ENCODE measurements at places on chromosomes 7 and 10.

DNA sequence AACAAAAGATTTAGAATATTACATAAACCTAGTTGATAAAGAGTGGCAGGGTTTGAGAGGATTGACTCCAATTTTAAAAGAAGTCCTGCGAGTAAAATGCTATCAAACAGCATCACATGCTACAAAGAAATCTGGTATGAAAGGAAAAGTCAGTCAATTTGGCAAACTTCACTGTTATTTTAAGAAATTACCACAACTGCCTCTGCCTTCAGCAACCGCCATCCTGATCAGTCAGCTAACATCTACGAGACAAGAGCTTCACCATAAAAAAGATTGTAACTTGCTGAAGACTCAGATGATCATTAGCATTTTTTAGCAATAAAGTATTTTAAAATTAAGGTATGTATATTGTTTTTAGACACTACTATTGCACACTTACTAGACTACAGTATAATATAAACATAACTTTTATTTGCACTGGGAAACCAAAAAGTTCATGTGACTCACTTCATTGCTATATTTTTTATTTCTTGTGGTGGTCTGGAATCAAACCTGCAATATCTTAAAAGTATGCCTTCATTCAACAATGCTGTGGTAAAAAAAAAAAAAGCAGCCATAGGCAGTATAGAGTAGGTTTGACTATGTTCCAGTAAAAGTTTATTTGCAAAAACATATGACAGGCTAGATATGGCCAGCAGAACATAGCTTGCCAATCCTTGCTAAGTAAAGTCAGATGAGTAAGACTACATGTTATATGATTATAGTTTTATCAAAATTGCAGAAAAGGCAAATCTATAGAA lies 74.4 kb downstream of the GLCCI1 start:
- no peak for DNase-seq

DNA sequence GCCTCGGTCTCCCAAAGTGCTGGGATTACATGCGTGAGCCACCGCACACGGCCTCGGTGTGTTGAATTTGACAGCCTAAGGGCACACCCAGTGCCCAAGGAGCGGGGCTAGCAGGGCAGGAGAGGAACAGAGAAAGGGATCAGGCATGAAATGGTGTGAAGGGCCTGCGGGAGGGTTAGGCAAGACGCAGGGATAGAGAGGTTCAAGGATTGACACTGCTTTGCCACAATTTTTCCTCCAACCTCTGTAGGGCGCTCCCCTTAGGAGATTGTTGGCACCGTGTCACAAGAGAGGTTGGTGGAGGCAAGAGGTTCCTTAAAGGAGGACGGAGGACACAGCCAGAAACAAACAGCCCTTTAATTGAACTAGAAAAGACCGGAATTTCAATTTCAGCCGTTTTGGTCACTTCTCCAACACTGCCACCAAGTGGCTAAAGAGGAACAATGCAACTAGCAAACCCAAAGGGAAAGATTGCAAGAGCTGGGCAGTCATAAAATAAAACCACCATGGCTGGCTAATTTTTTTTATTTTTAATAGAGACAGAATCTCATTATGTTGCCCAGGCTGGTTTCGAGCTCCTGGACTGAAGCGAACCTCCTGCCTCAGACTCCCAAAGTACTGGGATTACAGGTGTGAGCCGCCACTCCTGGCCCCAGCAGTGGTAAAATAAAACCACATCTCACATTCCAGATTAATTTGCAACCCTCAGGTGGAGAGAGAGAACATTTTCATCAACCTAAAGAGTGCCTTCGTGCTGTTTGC lies 6.9 kb upstream of the CREB3L2 start:
- DNase-seq = peak; percentile 17

- DNase-seq = no peak
Observed at GRCh38 chr10:44425466-44425865, 40.6 kb upstream of the CXCL12 start.

DNA sequence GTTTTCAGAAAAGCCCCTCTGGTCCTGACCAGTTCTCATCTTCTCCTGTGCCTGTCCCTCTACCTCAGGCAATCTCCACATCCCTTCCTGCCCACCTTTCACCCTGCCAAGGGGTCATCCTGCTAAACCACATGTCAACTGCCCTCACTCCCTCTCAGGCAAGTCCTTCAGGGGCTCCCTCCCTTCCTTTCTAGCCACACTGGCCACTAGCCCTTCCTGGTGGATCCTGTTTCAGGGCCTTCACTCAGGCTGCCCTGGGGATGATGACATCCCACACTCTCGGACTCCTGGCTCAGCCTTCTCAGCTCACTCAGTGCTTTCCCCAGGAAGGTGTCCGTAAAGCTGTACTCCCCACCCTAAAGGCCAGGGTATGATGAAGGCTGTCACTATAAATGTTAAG lies 13.4 kb downstream of the STEAP1B start:
- no peak for DNase-seq

- no peak for DNase-seq
Observed at GRCh38 chr7:106603346-106603745, 57.6 kb downstream of the CCDC71L start.

- no peak for DNase-seq
Observed at GRCh38 chr10:29379208-29379607, 90.3 kb downstream of the LYZL1 start.

GRCh38 chr10:94402204-94402842 lies at the start of gene TBC1D12:
Gene TBC1D12, plus strand, starts transcription at chr10:94402541. Its CDS starts 73 bp downstream, at chr10:94402614.
- DNase-seq = peak; percentile 72

All from NCI-H1436 treated with DMSO at 0.1 percent for 48 hours (cell line).